ENCODE measurements at places on chromosomes 1 and 21. TPM values are rescaled to one million over a fixed set of nuclear protein-coding genes. Genes with fewer than 3 reads are reported as not detected.

DNA sequence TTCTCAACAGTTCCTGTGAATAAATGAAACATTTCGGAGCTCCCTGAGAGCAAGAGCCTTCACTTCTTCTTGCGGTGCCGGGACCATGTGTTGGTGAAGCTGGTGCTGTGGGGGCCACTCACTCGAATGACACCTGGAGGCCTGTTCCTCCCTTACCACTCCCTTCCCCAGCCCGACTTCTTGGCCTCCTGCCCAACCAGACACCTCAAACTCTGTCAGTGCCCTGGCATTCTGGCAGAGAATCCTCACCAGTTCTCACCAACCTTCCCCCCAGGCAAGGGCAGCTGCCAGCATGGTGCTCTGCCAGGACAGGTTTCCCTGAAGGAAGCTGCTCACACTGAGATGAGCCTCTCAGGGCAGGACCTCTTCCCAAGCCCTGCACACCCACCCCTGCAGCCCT lies 68.3 kb downstream of the MPZL1 start:
- no peak for DNase-seq

PPFIA4 gene
- 11.4 TPM for polyA plus RNA-seq

KDF1 gene
- polyA plus RNA-seq, result 11.7 TPM

DNA sequence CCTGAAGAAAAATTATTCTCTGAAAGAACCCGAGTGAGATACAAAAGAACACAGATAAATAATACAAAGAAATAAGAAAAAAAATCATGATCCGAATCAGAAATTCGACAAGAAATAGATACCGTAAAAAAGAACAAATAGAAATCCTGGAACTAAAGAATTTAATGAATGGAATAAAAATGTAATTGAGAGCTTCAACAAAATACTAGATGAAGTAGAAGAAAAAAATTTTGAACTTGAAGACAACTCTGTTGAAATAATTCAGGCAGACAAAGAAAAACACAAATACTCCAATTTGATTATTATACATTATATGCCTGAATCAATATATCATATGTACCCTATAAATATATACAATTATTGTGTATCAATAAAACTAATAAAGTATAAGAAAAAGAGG lies 4.8 kb upstream of the OR6F1 start:
- DNase-seq, result no peak

DNA sequence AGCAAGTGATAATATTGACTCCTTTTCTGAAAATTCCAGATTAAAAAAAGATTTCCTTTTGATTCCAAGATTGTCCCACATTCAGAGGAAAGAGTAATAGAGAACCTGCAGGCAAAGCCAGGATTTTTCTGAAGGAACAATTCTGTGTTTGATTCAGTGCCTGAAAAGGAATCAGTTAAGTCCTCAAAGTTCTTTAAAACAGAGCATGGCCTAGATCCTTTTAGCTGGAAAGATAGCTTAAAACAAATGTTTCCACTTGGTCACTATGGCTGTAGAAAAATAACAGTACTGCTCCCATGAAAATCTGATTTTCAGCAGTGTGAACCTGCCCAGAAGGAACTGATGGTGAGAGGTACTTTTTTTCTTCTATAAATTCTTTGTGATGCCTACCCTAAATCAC lies 41.8 kb downstream of the HS2ST1 start:
- DNase-seq, result no peak

DNA sequence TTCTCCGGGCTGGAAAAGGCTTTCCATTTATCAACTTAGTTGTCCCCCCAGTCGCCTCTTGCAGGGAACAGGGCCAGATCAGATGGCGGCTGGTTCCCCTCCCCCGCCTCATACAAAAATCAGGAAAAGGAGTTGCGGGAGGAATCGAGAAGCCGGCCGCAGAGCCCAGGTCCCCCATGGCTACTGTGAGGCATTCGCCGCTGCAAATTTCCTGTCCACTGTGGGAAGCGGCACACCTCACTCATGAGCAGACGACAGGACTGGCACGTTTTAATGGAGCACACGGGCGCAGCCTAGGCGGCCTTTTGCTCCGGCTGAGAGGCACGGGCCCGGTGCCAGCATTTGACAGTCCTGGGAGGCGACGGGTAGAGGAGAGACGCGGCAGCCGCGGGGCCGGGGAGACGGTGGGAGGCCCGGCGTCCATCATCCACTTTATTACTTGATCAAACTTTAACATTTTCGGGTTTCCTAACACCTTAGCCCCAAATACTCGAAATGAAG lies 1.1 kb downstream of the GNG4 start:
- DNase-seq, result no peak

RNU1-3 gene
- polyA plus RNA-seq, result not detected

SPATA46 gene
- polyA plus RNA-seq, result 0.47 TPM

GRCh38 chr1:9900142-9901043 lies 9.7 kb downstream of the CTNNBIP1 start:
- DNase-seq, result no peak

DNA sequence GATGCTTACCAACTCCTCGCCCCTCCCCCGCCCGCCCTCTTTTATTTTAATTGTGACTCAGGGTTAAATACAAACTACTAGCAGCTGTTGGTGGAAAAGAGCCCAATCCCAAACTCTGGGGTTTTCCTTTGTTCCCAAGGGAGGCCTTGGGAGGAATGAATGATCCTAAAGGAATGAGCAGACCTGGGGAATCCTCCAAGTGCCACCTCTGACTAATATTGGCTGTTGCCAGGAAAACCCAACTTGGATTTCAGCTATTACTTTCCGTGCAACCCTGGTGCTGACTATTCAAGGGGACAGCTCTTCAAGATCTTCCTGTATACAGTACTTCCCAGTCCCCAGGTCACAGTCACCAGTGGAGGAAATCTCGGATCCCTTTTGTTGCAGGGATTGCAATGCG lies 1.3 kb upstream of the S100A10 start:
- no peak for DNase-seq

DNA sequence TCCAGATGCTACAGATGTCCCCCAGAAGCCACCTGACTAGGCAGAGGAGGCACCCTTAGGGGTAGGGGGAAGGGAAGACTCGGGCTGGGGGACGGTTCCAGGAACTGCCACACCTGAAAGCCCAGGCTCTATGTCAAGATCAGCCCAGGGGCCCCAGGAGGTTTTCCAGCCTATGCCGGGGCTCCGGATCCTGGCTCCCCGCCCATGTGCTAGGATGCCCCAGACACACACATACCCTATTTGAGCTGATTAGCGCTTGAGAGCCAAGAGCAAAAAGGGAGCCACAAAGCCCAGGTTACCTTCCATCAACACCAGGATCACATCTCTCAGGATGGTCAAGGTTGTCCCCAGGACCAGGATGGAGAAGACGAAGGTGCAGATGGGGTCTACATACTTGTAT lies 4.5 kb downstream of the SLC30A2 start:
- DNase-seq, result no peak

DNA sequence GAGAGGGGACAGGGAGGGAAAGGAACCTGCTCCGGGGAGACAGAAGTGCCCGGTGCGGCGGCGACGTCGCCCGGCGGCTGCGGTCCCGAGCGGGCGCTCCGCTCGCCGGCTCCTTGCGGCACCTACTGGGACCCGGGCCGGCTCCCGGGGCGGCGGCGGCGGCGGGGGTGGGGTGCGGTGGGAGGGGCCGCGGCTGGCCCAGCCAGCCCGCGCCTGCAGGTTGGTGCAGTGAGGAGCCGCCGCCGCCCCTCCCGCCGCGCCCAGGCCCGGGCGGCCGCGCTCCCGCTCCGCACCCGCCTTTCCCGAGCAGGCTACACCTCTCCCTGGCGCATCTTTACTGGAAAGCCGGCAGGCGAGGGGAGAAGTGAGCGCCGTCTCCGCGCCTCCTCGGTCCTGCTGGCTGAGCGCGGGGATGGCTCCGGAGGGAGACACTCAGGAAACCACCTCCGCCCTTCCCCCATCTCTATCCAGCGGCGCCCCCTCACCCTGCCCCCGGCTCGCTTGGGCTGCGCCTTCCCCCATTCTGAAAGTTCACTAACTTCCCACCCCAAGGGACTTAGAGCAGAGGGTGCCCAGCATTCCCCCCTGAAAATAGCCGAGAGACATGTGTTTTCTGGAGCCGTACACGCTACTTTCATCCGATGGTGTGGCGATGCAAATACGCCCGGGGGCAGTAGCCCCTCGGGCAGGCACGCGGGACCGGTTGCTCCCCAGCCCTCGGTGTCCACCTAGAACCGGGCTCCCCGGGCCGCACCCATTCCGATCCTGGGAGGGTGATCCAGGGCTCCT lies at the start of gene PLD5:
PLD5 (minus strand) TSS at position 127 of the 789 bp plus-strand sequence.
- DNase-seq, result no peak

NEK2 gene
- polyA plus RNA-seq, result 18.6 TPM

- no peak for DNase-seq
These were observed 14.0 kb downstream of the LAPTM5 start for GRCh38 chr1:30743584-30744059.

DNA sequence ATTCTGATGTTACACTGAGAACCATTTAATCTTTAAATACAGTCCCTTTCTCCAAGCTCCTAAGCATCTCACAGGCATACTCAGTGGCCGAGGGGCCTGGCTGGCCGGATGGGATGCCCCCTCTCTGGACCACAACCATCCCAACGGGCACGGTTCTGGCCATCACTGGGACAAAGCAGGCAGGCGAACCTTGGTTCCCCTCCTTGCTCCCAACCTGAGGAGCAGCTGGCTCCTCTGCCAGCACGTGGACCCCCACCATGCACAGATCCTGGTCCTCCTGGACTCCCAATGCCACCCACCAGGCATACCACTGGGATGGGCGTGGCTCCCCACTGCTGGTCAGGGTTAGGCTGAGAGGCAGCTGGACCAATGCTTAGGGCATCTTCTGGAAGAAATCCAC lies 19.8 kb upstream of the PRDM16 start:
- no peak for DNase-seq

DNA sequence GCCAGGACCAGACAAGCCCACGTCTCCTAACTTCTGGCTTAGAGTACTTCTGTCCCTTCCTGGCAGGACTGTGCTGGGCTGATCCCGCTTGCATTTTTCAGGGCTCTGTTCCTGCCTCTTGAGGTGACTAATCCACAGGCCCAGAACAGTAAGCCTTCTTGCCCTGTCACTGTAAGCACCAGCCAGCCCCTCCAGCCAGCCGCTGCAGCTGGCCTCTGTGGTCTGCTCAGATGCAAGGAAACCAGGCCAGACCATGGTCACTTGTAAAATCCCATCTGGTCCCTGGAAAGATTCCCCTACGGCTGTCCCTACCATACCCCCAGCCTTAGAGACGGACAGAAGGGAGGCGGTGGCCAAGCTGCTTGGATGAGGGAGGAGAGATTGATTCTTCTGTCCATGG lies 74.2 kb downstream of the KIRREL1 start:
- DNase-seq, result no peak

LEMD1 gene
- 3.5 TPM for polyA plus RNA-seq

DNA sequence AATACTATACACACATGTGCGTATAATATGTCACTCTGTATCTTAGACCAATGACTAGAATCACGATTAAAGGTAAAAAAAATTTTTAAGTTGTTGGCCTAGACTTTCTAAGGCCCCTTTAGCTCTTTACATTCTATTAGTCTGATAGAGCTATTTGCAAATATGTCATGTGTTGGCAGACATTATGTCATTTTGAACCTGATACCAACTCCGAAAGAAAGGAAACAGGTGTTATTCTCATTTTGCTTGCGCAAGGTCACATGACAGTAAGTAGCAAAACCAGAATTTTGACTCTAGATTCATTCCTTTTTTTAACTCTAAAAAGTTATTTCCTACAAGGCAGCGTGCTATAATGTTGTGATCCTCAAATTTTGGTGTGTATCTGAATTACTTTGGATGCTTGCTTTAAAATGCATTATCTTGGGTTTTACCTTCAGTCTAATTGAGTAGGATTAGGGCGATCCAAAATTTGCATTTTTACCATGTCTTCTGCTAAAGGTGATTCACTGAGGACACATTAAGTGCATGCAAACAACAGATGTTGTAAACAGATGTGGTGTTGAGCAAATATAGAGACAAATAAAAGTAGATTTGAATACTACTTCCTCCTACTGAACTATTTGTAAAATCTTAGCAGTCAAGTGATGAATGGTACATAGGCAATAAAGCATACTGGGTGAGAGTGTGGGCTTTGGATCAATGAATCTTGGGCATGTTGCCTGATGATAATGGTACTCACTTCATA lies 63.5 kb upstream of the KIAA1614 start:
- DNase-seq, result no peak

LRRN2 gene
- polyA plus RNA-seq, result 15.3 TPM

- no peak for DNase-seq
These were observed 620.0 kb upstream of the B3GALT2 start for GRCh38 chr1:193806079-193807048.

WNT2B gene
- polyA plus RNA-seq, result 2.7 TPM

FCRL6 gene
- 0.35 TPM for polyA plus RNA-seq

- no peak for DNase-seq
These were observed 402.4 kb downstream of the USH2A start for GRCh38 chr1:216020743-216021345.

DNA sequence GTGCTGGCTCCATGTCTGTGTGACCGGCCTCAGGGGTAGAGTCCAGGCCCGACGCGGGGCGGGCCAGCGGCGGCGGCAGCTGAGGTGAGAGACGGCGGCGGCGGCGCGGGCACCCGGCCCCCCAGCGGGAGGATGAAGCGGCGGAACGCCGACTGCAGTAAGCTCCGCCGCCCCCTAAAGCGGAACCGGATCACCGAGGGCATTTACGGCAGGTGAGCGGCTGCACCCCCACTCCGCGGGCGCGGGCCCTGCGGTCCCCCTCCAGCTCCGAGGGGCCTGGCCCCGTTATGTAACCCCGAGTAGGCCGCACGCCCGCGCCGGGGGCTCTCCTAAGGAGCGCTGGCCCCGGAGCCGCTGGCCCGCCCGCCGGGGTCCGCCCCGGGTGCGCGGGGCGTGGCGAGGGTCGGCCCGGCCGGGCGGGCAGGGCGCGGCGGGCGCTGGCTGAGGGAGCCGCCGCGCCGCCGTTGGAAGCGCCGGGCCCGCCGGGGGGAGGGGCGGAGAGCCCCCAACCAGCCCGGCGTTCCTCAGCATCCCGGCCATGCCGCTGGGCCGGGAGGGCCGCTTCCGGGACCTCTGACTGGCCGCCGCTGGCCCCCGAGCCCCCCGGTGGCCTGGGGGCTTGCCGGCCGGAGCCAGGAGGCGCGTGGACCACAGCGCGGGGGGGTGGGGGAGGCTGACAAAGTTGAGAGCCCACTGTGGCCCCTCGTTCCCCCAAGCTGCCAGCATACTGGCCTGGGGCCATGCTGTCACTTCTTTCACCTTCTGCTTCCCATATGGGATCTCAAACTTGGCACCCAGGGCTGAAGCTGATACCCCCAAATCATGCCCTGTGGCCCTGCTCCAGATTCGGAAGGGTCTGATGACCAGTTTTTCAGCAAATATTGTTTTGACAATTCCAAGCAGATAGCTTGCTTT lies 527 bp downstream of the MACO1 start:
- no peak for DNase-seq

Measured in left renal cortex interstitium (tissue), 4 donors.